Activated naive CD4-positive, alpha-beta T cell treated with Interleukin-2 at 50 U/mL for 16 hours (primary cell): ENCODE measurements at places on chromosomes 3 and 15.

DNA sequence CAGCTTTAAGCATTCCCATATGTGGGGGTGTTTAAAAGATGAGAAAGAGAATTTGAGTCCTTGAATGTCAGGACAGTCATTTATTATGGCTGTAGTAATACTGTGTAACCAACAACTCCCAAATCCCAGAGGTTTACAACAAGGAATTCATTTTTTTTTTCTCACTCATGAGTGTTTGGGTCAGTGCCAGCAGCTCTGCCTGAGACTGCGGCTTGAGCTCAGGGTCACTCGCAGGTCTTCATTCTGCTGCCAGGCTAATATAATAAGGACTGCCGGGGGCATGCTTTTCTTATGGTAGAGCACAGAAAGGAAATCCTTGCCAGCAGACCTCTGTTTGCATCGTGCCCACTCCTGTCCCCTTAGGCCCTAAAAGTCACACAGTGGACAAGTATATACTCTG lies 277.9 kb upstream of the LMCD1 start:
- no peak for DNase-seq

GRCh38 chr3:55491296-55491816 lies 4.2 kb upstream of the WNT5A start:
- DNase-seq, result no peak

- no peak for DNase-seq
Measured at GRCh38 chr15:64522226-64522823, 61.9 kb downstream of the ZNF609 start.

- no peak for DNase-seq
Measured at GRCh38 chr3:169923189-169923588, 11.8 kb downstream of the SAMD7 start.

- DNase-seq, result no peak
Measured at GRCh38 chr3:195086885-195087284, 184.1 kb downstream of the XXYLT1 start.

DNA sequence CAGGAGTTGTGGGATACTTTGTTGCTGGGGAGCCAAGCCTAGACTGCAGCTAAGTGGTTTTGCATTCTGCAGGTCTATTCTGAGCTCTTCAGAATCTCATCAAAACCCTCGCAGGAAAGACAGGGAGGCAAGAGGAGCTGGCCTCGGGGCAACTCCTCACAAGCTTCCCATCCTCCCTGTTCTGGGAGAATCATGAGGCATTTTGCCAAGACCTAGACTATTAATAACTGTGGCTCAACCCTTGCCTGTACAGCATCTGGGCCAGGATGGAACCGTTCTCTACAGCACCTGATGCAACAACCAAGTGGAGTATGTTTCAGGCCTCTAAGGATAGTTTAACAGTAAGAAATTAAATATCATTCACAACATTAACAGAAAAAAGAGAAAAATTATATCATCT lies 20.2 kb upstream of the SLC6A20 start:
- no peak for DNase-seq
